ENCODE measurements at places on chromosomes 11 and 22. TPM values are rescaled to one million over a fixed set of nuclear protein-coding genes. Genes with fewer than 3 reads are reported as not detected.

- DNase-seq = no peak
Observed at GRCh38 chr11:126124231-126124661, 61.6 kb upstream of the CDON start.

Gene ABCC8
- not detected for total RNA-seq

GRCh38 chr11:127576210-127576609 is 575.6 kb upstream of the KIRREL3 start:
- DNase-seq = no peak

GRCh38 chr11:34145073-34145472 is 39.6 kb downstream of the NAT10 start:
- no peak for DNase-seq

Gene PGA3
- not detected for total RNA-seq

- no peak for DNase-seq
Observed at GRCh38 chr11:85951428-85952107, 96.4 kb downstream of the CCDC83 start.

DNA sequence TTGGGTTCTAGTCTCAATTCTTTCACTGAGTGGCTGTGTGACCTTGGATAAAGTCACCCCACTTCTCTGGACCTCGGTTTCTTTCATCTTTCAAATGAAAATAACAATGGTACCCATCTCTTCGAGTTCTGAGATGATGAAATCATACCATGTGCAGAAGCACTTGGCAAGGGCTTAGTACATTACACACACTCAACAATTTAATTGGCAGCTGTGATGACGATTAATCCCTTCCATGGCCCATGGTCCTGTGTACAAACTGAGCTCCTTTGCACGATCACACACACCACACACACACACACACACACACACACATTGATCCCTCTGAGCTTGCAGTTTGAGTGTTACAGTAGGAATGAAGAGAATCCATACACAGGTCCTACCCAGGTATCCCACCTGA is 103.4 kb upstream of the ASPHD2 start:
- DNase-seq = no peak

GRCh38 chr11:15179167-15179566 is 64.4 kb downstream of the INSC start:
- DNase-seq = no peak

Gene SHANK3
- total RNA-seq = 1.1 TPM

DNA sequence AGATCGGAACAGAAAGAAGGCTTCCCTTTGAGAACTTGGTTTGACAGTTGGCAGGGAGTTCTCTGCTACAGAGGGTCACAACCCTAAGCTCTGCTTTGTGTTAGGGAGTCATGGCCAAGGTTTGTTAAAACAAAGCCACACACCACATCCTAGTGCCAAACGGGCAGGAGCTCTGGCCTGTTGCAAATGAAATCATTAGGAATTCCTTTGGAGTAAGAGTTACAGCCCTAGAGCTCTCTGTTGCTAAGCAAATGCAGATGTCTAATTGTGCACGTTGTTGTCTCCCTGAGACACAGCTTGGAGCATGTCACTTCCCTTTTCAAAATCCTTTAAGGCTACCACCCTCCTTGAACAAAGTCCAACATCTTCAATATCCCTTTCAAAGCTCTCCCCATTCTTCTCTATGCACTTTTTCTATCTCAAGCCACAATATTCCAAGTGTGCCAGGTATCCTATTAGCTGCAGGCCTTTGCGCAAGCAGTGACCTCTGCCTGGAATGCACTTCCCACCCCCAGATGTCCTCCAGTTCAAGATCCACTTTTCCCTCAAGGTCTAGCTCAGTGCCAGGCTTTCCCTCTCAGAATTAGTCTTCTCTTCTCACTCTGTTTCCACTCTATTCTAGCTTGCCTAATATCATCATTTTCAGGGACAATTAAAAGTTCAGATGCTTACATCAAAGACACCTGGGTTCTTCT is 253.7 kb upstream of the POU2AF2 start:
- no peak for DNase-seq

GRCh38 chr22:17938484-17938924 is 85.9 kb downstream of the MICAL3 start:
- DNase-seq = no peak

Gene MYBPC3
- not detected for total RNA-seq

Gene NCAM1
- total RNA-seq = 1.4 TPM

DNA sequence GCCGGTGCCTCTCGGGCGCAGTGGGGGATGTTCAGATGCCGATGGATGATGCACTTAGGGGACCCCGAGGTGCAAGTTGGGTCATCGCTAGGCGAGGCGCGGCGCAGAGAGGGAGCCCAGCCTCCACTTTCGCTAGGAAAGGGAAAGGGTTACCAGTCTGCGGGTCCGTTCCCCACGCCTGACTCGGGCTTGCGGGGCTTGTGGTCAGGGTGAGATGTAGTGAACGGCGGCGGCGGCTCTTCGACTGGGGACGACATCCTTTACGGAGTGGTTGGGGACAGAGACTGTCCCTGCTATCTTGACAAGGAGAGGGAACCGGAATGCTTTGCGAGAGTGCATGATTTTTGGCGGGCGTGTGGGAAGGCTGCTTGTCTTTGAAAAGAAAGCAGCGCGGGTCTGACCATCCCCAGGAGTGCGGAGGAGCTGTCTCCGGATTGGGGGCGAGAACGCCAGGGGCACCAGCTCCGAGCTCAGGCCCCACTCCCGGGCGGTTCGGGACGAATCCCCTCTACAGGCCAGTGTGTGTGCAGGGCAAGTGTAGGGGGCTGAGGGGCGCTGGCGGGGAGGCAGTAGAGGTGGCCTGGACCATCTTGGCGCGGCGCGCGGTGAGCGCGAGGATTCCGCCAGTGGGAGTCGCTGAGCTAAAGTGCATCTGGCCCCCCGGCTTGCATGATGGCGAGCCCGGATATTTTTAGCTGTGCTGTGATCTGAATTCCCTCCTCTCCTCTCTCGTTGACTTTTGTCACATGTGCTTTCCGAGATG is 1.1 kb downstream of the FAT3 start:
- DNase-seq = peak; percentile 32

DNA sequence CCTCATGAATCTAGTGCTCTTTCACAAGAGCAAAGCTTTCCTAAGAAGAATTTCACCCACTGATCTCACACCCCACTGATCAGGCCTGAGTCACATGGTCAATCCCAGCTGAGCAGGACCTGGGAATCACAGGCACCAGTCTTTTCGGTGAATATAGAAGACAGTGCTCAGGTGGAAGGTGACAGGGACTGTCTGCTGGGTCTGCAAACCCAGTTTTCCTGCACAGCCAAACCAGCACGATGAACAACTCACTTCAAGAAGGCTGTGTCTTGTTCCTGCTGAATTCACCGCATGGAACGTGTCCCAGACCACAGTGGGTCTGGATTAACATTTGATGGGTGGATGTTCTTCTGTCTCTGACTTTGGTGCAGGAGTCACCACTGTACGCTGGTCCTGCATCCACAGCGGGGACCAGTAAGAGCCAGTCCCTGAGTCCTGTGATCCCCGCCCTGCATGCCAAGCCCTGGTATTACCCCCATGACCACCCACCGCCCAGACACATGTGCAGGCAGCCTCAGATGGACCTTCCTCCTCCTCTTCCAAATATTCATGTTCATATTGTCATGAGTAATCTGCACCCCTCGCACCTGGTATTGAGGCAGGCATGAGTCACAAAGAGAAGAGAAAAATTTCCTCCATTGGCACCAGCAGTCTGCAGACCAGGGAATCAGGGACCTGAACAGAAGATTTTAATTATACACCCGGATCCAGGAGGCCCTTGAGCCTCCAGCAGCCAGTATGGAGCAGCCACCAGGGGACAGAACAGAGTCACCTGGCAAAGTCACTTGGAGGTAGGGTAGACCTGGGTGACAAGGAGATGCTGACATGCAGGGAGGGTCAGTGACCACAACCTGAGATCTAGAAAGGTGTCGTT is 8.6 kb upstream of the IGLL5 start:
- no peak for DNase-seq

Gene ADAMTS8
- 0.74 TPM for total RNA-seq

DNA sequence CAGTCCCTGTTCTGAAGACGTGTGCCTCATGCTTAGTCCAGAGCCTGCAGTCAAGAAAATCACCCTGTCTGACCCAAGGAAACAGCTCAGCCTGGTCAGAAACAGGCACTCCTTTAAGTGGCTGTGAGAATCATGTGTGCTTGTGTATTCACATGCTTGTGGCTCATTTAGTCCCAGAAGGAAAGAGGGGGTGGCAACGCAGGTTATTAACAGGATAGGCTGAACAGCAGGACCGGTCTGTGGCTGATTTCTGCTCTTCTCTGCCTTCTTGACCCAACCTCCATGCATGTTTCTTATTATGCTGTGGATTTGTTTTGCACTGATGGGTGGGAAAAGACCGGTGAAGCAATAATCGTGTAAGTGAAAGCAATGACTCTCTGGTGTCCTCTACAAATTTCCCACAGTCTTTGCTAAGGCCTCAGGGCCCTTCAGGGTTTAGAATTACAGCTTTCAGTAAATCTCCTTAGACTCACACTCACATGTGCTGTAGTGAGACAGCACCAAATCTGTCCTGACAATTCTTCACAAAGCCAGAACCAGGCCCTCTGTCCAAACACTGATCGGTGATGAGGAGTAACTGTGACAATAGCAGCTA is 288.1 kb downstream of the ETS1 start:
- DNase-seq = no peak

Gene HTR3A
- total RNA-seq = not detected

GRCh38 chr11:129865701-129866100 is 29.7 kb downstream of the NFRKB start:
- no peak for DNase-seq

- DNase-seq = no peak
Observed at GRCh38 chr11:69144316-69145049, 11.3 kb upstream of the SMIM38 start.

- no peak for DNase-seq
Observed at GRCh38 chr11:66866007-66866406, 9.1 kb downstream of the LRFN4 start.

Gene CD3D
- not detected for total RNA-seq

- no peak for DNase-seq
Observed at GRCh38 chr11:87265979-87266378, 228.2 kb downstream of the TMEM135 start.

GRCh38 chr11:61057615-61058014 is 44.7 kb upstream of the CD5 start:
- no peak for DNase-seq

- DNase-seq = no peak
Observed at GRCh38 chr22:22425783-22426624, 82.5 kb downstream of the ZNF280B start.

Gene HBB
- total RNA-seq = not detected

DNA sequence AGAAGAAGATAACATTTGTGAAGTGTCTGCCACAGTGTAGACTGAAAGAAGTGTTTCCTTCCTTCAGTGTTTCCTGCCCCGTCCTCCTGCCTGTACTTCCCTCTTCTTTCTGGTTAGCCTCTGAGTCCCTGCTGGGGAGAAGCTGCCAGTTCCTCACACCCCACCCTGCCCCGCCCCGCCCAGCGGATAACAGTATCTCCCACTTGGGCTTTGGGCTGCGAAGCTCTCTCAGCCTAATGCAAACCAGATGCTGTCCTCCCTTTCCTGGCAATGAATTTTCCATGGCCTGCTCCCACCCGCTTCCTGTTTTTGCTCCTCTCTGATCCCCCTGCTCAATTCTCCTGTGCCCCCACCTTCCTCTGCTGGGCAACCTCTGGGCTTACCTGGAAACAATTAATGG is 5.2 kb upstream of the RAB3IL1 start:
- DNase-seq = no peak

Gene NPAS4
- not detected for total RNA-seq

GRCh38 chr11:134261626-134262488 is 8.5 kb downstream of the ACAD8 start:
- no peak for DNase-seq

Gene TEF
- total RNA-seq = 13.5 TPM

DNA sequence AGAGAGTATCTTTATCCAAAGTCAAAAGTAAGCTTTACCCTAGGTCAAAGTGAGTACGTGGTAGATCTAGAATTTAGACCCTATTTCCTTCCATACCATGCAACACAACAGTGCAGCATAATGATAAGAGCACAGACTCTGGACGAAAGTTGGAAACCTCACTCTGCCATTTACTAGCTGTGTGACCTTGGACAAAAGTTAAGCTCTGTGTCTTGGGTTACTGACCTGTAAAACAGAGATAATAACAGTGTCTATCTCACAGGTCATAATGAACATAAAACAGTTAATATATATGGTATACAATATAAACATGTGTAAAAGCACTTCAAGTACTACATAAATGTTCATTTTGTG is 13.6 kb upstream of the CHRNA10 start:
- no peak for DNase-seq

DNA sequence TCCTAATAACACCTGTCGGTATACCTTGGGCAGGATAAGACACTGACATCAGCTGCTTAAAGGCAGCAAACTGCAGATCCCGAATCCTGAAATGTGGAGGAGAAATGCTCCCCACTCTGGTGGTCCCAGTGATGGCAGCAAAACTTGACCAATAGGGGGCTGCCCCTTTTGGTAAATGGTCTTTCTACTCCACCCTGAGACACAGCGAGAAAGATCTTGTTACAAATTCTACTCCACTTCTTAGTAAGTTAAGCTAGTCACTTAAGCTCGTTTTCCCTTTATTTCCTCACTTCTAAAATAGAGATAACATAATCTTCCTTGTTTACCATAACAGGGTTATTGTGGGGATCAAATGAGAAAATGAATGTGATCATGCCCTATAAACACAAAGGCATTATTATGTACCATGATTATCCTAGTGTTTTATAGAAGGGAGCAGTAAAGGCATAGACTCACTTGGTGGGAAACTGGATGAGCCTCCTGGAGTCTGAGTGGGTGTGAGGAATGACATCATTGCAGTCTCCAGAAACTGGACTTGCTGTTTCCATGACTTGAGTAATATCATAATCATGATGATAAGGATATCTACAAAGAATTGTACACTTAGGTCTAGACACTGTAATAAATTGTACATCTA is 50.9 kb downstream of the ENDOD1 start:
- DNase-seq = no peak

DNA sequence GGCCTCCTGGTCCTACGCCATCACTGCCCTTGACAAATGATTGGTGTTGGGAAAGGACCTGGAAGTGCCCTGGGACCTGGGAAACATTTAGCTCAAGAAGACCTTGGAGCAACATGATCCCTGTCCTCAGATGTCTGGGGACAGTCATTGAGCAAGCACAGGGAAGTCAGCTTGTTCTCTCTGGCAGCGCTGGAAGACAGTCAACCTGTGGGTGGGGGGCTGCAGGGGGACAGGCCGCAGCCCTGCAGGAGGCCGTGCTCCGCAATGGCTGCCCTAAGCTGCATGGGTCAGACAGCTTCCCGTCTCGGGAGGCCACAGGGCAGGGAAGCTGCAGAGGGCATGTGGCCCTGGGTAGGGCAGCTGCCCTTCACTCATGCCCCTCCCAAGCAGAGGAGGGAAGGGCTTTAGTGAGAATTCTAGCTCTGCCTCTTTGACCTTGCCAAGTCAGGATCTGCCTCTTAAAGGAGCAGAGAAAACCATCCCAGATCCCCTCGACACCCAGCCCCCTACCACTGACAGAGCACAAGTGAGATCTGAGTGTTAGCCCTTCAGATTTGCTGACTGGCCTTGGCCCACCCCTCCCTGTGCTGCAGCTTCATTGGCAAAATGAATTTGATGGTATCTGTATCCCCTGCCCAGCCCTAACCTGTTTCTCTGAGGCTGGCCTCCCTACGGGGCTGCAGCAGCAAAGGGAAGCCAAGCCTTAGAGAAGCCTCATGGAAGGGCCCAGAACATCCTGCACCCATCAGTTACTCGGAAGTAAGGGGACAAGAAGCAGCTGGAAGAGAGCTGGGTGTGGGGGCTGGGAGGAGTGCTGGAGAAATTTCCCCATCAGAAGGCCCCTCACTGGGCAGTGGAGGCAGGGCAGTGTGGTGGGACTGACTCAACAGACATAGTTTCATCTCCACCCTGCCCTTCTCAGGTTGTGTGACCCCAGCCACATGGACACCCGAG is 6.2 kb upstream of the SREBF2 start:
- DNase-seq = no peak

Gene CDC42BPG
- total RNA-seq = 0.12 TPM

GRCh38 chr11:128498721-128499245 is 88.6 kb downstream of the ETS1 start:
- no peak for DNase-seq
